NCI-H526 (cell line): ENCODE measurements at places on chromosomes 2 and 18.

DNA sequence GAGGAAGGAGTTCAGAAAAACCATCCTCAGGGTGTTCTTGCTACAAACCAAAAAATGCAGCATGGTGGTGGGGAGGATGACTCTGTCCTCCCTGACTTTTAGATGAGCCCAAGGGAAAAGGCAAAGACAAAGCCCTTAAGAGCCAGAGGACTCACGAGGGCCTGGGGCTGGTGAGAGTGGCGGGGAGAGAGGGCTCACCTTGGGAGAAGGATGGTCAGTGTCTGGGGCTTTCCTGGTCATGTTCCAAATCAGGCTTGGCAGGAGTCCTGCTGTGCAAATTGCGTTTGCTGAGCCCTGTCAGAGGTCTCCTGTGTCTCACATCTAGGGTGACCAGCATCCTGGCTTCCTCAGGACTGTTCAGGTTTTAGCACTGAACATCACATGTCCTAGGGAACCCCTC is 4.7 kb downstream of the UGT1A1 start:
- no peak for DNase-seq

GRCh38 chr2:231043796-231044195 is 6.5 kb downstream of the C2orf72 start:
- no peak for DNase-seq

DNA sequence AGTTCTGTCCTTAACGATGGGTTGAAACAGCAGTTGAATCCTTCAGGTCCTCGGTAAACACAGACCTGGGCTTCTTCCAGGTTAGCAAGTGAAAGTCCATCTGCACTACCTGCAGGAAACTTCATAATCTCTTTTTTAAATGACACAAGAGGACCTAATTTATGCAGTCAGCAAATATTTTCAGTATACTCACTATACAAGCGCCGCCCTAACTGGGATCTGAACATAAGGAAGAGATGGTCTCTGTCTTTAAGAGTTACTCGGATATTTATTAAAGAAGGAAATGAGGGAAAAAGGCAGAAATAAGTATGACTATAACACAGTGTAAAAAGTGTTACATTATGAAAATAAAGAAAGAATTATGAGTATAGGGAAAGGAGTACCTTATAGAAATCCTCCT is 103.3 kb downstream of the NBAS start:
- no peak for DNase-seq

- DNase-seq, result no peak
These were observed 27.3 kb downstream of the SPTBN1 start for GRCh38 chr2:54483426-54483825.

GRCh38 chr2:1479346-1479745 is 66.1 kb downstream of the TPO start:
- DNase-seq, result no peak

DNA sequence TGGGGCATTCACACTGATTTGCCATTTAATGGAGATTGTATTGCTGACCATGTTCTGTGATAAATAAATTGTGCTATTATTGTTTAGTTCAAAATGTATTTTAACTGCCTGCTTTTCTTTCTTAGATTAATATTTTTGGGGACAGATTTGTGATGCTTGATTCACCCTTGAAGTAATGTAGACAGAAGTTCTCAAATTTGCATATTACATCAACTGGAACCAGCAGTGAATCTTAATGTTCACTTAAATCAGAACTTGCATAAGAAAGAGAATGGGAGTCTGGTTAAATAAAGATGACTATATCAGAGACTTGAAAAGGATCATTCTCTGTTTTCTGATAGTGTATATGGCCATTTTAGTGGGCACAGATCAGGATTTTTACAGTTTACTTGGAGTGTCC is 1.8 kb downstream of the DNAJC10 start:
- DNase-seq, result no peak

DNA sequence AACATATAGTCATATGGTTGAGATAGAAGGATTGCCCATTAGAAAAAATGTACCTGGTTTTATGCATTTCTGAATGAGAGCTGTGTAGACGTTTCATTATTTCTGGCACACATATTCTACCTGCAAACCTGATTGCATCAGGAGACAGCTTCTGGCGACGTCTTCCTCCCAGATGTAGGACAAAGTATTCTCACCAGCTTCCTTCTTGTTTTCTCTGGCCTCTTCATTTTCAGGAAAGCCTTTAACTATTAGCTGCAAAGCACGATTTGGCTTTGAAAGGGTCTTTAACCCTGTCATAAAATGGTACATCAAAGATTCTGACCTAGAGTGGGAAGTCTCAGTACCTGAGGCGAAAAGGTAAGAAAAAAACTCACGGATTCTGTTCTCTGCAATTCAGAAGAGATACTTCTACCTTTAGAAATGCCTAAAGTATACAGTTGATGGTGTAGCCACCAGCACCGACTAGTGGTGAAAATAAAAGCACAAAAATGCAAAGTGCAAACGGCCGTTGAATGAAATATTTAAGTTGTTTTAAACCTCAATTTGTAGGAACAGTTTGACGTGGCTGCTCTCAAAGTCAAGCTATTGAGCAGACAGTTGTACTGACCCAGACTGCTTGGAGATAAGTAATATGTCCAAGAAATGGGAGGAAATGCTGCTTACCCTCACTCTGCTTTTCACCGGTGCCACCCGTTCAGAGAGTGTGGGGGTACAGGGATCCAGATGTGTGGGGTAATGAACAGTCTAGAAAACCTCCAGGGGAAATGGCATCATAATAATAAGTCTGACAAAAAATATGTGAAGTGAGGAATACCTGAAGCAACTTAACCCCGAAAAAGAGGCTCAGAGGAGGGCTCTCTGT is 20.2 kb downstream of the IL18RAP start:
- peak; percentile 59 for DNase-seq

GRCh38 chr18:3923750-3924149 is 473.8 kb downstream of the TGIF1 start:
- DNase-seq, result no peak

GRCh38 chr18:38971881-38972280 is 1406.3 kb upstream of the CELF4 start:
- DNase-seq, result no peak

DNA sequence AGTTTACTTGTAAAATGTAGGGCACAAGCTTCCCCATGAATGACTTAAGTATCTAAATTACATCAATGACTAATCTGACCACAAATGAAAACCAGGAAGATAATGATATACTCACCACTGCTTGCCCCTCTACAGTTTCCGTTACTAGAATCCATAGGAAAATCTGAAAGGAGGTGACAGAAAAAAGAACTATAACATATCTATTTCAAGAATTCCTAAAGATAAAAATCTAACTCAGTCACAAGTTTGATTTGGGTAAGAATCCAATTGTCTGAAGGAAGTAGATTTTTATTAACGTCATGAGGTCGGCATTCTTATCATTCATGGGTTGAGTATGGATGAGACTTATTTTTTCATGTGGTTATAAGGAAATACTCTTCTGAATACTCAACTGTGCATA is 7.8 kb downstream of the FRZB start:
- no peak for DNase-seq

- DNase-seq, result no peak
These were observed 25.0 kb upstream of the GMCL1 start for GRCh38 chr2:69804416-69804815.

DNA sequence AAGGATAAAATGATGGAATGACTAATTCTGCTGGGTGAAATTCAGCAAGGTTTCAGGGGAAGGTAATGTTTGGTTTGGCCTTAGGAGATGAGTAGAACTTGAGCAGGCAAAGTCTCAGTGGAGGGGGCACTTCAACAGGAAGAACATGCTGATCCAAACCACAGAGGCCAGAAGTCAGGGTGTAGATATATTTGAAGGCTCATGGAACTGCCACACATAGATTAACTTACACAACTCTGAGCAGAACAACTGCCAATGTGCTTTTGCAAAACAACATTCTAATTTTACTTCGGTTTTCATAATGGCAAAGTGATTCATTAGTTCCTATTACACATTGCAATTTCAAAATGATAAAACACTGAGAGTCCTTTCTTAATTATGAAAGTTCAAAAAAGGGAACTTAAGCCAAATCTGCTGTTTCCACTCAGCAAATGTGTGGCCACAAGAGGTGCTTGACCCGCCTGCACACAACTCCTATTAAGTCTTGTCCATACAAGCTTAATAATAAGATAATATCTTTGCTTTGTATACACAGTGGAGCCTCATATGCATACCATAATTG is 284.8 kb downstream of the MREG start:
- no peak for DNase-seq

DNA sequence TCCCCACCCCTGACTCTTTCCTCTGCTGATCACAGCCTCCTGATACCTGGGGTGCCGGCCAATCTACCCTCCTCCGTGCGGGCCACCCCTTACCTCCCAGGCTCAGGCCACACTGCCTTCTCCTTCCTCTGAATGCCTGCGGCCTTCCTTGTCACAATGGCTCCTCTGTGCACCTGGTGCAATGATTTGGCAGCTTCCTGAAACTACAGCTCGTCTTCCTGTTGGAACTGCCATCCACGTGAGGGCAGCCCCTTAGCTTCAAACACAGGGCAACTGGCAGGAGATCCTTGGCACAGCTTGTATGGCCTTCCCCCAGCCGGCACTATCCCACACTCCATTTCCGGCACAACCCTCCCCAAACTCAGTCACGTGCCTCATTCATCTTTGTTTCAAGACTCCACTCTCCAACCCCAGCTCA is 69.0 kb downstream of the STPG4 start:
- no peak for DNase-seq

GRCh38 chr2:29644949-29645348 is 276.4 kb downstream of the ALK start:
- DNase-seq, result no peak

DNA sequence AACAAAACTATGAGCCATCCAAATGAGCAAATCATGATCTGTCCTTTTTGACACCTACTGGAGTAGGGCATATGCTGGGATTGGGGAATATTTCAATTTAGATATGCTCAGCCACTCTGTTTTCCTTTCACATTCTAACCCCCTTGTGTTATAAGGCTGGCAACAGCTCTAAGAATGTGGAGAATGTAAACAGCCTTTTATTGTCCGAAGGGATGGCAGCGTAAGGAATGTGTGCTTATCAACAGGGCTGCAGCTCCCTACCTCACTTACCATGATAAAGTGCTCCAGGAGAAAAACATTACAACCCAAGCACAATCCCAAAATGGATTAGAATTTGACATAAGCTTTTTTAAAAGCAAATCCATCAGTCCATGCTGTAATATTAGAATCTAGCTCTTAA is 2.2 kb downstream of the NXPH2 start:
- DNase-seq, result no peak

DNA sequence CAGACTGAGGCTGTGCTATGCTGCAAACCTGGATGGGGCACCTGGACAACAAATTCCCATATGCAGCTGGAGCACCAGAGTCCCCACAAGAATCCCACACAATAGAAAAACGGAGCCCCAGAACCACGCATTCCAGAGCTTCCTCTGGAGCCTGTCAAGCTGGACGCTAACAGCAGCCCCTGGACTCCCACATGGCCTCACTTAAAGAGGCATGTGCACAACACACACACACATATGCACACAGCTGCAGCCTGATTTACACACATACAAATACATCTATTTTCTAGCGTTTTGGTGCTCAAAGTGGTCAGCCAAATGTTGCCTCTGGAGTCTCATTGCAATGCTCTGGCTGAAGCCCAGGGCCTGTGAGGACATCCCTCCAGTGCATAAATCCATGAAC is 632.7 kb upstream of the ID2 start:
- no peak for DNase-seq

DNA sequence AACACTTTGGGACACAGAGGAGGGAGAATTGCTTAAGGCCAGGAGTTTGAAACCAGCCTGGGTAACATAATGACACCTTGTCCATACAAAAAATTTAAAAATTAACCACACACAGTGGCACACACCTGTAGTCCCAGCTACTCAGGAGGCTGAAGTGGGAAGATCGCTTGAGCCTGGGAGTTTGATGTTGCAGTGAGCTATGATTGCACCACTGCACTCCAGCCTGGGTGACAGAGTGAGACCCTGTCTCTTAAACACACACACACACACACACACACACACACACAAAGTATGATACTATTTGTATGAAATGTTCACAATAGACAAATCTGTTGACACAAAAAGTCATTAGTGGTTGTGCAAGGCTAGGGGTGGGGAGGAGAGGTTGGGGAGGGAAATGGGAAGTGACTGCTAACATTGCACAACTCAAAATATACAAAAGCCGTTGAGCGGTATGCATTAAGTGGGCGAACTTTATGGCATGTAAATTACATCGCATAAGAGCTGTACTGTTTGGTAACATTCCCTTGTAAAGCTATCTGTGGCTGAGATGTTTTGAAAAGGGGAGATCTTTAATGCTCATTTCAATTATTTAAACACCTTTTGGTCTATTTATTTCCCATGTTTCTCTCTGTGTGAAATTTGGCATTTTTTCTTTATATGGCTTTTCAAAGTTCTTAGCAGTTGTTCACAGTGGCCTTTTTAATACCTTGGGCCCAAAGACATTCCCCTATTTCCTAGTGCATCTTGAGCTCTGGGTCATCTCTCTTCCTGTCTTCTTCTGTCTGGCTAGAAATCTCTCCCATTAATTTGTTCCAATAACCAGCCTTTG is 58.9 kb upstream of the ZNF516 start:
- DNase-seq, result peak; percentile 72

- DNase-seq, result no peak
These were observed 24.2 kb downstream of the TET3 start for GRCh38 chr2:74008761-74009395.

- peak; percentile 68 for DNase-seq
These were observed 33.6 kb upstream of the LRP2 start for GRCh38 chr2:169395821-169396374.

- no peak for DNase-seq
These were observed 980.1 kb upstream of the POU3F3 start for GRCh38 chr2:103873716-103874351.

DNA sequence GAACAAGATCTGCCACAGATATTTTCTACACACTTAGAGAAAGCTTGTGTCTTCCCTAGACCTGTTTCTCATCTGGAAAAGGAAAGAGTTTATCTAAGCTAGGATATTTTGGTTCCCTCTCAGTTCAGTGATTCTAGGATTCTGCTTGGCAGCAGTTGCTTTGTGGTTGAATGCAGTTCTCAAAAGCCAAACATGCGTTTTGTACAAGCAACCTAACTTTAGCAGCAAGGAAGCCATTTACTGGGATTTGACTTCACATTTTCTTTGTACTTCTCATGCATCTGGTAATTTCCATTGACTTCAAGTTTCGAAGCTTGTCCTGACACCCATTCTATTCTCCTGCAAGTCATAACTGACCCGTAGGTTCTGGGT is 33.3 kb downstream of the VSNL1 start:
- DNase-seq, result no peak

DNA sequence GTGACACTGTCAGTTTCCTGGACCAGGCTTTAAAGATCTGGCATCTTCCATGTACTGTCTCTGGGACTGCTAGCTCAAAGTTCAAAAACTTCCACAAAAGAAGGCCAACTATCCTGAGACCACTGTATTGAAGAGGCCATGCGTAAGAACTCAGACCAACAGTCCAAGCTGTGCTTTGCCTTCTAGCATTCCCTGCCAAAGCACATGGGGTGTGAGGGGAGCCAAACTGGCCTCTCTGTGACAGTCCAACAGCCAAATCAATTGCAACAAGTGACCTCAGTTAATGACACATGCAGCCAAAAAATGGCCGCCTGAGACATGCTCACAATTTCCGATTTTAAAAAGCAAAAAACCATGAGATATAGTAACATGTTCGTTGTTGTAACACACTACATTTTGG is 160.3 kb upstream of the CDH19 start:
- no peak for DNase-seq
